ENCODE measurements at places on chromosomes 1 and 21.

DNA sequence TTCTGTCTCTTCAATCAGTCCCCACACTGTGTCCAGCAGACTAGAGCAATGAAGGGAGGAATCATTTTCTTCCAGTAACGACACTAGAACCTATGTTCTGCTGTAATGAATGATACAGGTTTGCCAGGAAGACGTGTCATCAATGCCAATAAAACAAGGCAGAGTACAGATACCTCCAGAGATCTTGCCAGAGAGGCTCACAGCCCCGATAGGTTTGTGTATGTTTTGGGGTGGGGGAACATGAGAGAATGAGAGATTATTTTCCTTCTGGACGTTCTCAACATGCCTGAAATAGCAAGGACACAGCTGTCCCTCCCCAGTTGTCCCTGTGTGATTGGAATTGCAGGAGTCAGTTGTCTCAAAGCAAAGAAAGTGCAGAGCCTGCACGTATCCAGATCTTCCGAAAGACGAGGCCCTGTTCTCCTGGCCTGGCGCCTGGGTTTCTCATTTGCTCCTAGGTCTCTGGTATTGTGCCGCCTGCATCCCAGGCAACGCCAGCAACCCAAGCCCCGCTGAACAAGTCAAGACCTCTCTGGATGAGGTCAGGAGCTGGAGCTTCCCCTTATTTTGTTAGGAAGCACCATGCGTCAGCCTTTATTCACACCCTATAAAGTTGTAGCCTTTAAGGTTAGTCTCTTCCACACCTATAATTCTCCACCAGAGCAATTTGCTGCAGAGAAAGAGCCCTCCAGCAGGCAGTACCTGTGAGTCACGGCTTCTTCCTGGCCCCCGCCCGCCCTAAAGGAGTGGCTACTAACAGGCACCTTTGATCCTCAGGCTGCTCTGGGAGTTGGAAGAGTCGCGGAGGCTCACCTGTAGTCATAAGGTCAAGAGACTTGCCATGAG lies 130.5 kb downstream of the TOMM20 start:
- no peaks in the 10 kb centered on the region for H3K27me3 ChIP-seq
- peaks cover 26% of the 10 kb centered on the region for H3K4me1 ChIP-seq
- DNase-seq: no peak

GRCh38 chr21:42220138-42220701 lies 1.3 kb downstream of the ABCG1 start:
- no peaks in the 10 kb centered on the region for H3K36me3 ChIP-seq
- peaks cover 25% of the 10 kb centered on the region for H3K4me1 ChIP-seq
- H3K27ac ChIP-seq: peak overlapping the region; percentile 83

DNA sequence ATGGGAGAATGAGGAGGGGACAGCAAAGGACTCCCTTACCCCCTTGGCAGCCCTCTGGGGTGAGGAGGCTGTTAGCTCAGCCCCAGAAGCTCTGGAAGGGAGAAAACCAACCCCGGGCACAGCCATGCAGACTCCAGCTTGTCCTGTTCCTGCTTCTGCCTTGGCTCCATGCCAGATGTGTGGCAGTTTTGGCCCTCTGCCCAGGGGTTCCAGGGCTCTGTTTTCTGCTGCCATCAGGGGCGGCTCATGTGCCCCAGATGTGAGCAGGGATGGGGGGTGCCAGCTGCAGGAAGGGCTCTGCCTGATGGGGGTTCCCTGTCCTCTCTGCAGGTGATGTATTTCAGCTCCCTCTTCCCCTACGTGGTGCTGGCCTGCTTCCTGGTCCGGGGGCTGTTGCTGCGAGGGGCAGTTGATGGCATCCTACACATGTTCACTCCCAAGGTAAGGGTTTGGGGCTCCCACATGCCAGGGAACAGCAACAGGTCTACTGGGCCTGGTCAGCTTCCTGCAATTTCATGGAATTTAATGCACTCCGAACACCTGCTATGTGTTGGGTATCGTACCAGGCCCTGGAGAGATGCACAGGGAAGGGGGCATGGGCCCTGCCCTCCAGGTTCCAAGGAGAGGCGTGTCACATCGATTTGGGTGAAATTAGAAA lies 26.1 kb downstream of the SLC6A17 start:
- no peak for DNase-seq
- H3K27me3 ChIP-seq: no peaks in the 10 kb centered on the region
- H3K36me3 ChIP-seq: no peaks in the 10 kb centered on the region
- H3K4me1 ChIP-seq: no peaks in the 10 kb centered on the region

GRCh38 chr21:34809822-34810221 lies 141.0 kb downstream of the CLIC6 start:
- peaks cover 93% of the 10 kb centered on the region for H3K4me1 ChIP-seq
- no peak overlapping the region for H3K27ac ChIP-seq
- peaks cover 56% of the 10 kb centered on the region for H3K36me3 ChIP-seq
- no peak overlapping the region for H3K4me3 ChIP-seq

DNA sequence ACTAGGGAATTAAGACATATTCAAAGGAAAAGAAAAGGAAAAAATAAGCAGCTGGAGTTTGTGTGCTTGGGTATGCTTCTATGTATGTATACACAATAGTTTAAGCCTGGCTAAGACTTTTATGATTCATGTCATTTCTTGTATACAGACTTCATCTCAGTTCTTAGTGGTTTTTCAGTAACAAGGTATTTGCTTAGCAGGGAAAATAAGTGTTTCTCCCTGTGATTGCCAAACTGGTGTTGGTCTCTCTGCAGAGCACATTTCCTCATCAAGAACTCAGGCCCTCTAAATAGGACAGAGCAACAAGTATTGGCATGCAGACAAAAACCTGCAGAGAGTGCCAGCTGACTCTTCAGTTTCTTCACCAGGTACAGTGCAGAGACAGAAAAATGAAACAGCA lies 484.4 kb upstream of the ZRANB2 start:
- H3K36me3 ChIP-seq: no peaks in the 10 kb centered on the region
- H3K27ac ChIP-seq: no peak overlapping the region
- no peak for DNase-seq
- no peaks in the 10 kb centered on the region for H3K27me3 ChIP-seq

DNA sequence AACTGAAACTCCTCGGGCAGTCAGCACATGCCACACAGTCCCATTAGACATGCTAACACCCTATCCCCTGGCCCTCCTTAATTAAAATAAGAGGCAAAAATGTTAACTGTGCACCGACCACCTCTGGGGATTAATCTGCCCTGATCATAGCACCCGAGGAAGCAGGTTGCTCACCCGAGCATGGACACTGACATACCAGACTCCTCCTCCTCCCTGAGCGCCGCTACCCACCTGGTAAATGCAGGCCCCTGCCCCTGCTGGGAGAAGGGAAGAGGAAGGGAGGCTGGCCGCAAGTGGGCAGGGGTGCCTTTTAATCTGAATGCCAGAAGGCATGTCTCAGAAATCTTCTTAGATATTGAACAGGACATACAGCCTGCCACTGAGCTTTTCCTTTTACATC lies 360.9 kb downstream of the RRAGC start:
- H3K27me3 ChIP-seq: peaks cover 10% of the 10 kb centered on the region
- no peak for DNase-seq
- no peaks in the 10 kb centered on the region for H3K36me3 ChIP-seq
- H3K4me1 ChIP-seq: peaks cover 2% of the 10 kb centered on the region
- H3K27ac ChIP-seq: no peak overlapping the region

DNA sequence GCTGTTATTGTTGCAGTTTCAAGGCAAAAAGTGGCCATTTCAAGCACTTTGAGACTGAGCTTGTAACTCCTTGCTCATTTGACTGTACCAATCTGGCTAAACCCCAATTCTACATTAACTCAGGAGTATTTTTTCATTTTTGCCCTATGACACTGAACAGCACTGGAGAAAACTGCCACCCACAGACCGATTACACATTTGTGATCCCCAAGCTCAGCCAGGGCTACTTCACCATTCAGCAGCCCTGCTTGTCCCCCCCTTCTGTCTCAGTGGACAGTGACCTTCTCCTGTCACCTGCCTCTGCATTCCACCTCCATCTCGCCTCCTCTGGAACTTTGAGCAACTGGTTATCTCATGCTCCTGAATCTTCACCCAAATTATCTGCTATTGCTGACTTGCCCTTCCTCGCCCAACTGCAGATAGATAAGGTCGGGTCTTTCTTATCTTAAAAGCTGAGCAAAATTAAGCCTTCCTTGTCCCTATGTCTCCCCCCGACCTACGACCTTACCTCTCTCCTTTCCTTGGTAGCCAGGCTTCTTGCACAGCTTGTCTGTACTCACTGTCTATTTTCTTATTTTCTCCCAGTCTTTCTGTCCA lies 25.3 kb downstream of the SPATA46 start:
- peaks cover 4% of the 10 kb centered on the region for H3K27me3 ChIP-seq
- DNase-seq: no peak
- no peaks in the 10 kb centered on the region for H3K4me1 ChIP-seq
- H3K4me3 ChIP-seq: no peak overlapping the region
- H3K36me3 ChIP-seq: no peaks in the 10 kb centered on the region

- DNase-seq: no peak
- H3K27me3 ChIP-seq: peaks cover 11% of the 10 kb centered on the region
- H3K4me1 ChIP-seq: peaks cover 13% of the 10 kb centered on the region
- no peaks in the 10 kb centered on the region for H3K36me3 ChIP-seq
Observed at GRCh38 chr1:31501505-31501904, 74.8 kb upstream of the TINAGL1 start.

DNA sequence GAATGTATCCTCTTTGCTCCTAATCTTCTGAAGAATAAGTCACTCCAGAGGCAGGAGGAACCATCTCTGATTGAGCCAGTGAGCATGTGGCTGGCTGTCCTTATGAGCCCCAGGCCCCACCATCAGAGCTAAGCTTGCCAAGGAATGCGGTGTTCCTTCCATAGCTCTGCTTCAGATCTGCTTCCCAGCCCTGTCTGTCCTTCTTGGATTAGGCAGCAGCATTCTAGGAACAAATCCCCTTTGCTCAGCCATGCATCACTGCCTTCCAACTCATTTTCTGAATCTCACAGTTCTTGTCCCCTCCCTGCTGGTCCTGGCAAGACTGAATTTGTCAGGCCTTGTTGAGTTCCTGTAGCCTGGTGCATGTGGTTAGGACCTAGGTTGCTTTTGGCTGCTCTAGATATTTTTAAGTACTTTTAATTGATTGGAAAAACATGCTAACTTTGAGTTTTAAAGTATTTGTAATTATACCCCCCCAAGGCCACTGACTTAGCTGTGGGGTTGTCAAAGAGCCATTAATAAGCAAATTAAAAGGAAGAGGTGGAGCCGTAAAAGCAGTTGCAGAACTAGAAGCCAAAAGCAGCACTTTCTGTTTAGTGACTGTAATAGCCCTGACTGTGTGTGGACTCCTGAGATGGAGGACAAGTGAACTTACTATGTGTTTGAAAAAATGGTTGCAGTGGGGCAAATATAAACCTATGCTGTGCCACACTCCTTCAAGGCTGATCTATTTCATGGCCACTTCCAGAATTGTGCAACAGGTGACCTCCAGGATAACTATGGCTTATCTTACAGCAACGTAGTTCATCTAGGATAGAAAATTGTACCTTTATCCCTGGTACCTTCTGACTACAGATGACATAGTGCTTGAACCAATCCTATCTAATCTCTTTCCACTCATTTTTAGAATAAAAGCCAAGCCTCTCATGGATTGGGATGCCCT lies 61.3 kb upstream of the BACH1 start:
- no peaks in the 10 kb centered on the region for H3K36me3 ChIP-seq
- no peak overlapping the region for H3K27ac ChIP-seq
- no peak overlapping the region for H3K4me3 ChIP-seq
- no peaks in the 10 kb centered on the region for H3K27me3 ChIP-seq
- no peak for DNase-seq

DNA sequence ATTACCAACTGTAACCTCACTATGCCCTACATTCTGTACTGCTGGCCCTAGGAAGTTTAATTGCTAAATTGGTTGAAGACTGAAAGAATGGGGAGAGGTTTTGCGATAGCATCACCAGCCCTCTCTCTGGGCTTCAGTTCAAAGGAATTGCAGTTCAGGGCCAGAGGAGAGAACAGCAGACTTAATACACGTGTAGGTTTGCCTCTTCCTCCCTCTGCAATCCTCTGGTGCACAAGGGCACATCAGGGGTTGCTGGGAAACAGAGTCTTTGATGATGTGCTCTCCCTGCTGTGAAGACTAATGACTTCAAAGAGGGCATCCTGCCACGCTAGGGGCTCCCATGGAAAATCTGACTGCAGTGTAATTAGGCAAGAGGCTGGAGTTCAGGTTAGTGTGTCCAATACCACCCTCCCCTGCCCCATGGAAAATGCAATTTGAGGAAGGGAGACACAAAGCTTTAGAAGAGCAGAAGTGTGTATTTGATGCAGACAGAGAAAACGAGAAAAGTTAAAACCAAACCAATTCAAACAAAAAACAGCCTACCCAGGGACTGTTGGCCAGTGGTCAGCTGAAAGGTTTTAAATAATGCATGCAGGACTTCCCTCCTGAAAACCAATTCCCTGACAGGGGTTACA lies 167.9 kb downstream of the ASTN1 start:
- H3K4me3 ChIP-seq: no peak overlapping the region
- peaks cover 2% of the 10 kb centered on the region for H3K27me3 ChIP-seq
- H3K27ac ChIP-seq: no peak overlapping the region
- DNase-seq: no peak
- no peaks in the 10 kb centered on the region for H3K36me3 ChIP-seq
- H3K4me1 ChIP-seq: no peaks in the 10 kb centered on the region

DNA sequence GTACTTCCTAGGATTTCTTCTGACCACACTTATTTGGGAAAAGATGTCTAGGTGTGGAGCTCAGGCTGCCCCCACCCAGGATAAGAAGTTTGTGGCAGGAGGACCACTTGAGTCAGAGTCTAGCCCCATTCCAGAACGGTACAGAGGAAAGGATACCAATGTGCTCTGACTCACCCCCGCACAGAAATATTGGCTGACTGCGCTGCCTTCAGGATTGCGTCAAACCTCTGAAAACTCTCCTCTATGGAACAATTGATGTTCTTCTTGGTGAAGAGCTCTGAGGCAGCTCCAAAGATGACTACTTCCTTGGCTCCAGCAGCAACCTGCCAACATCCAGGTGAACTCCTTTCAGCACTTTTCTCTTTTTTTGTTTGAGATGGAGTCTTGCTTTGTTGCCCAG lies 11.2 kb downstream of the HMGCL start:
- no peak overlapping the region for H3K27ac ChIP-seq
- no peaks in the 10 kb centered on the region for H3K27me3 ChIP-seq
- H3K4me3 ChIP-seq: no peak overlapping the region
- no peak for DNase-seq

- no peak overlapping the region for H3K4me3 ChIP-seq
- peaks cover 24% of the 10 kb centered on the region for H3K36me3 ChIP-seq
- H3K4me1 ChIP-seq: peaks cover 4% of the 10 kb centered on the region
- no peaks in the 10 kb centered on the region for H3K27me3 ChIP-seq
Observed at GRCh38 chr1:186420923-186421322, 40.0 kb downstream of the PDC start.

- no peak for DNase-seq
- no peak overlapping the region for H3K27ac ChIP-seq
- no peaks in the 10 kb centered on the region for H3K27me3 ChIP-seq
- H3K4me1 ChIP-seq: peaks cover 6% of the 10 kb centered on the region
- H3K4me3 ChIP-seq: no peak overlapping the region
Observed at GRCh38 chr1:246837418-246838117, 94.2 kb downstream of the AHCTF1 start.

- no peak overlapping the region for H3K27ac ChIP-seq
- H3K36me3 ChIP-seq: no peaks in the 10 kb centered on the region
- no peak for DNase-seq
- no peak overlapping the region for H3K4me3 ChIP-seq
- H3K27me3 ChIP-seq: peaks cover 6% of the 10 kb centered on the region
Observed at GRCh38 chr1:42157667-42158066, 4.5 kb downstream of the GUCA2B start.

- DNase-seq: no peak
- no peak overlapping the region for H3K27ac ChIP-seq
- no peak overlapping the region for H3K4me3 ChIP-seq
- peaks cover 49% of the 10 kb centered on the region for H3K36me3 ChIP-seq
- H3K27me3 ChIP-seq: no peaks in the 10 kb centered on the region
Observed at GRCh38 chr1:225400968-225401367, 26.9 kb downstream of the LBR start.

GRCh38 chr21:24577301-24577700 lies 1030.0 kb downstream of the MRPL39 start:
- no peak overlapping the region for H3K27ac ChIP-seq
- no peak overlapping the region for H3K4me3 ChIP-seq
- no peaks in the 10 kb centered on the region for H3K4me1 ChIP-seq
- DNase-seq: no peak
- no peaks in the 10 kb centered on the region for H3K36me3 ChIP-seq
